ENCODE measurements at places on chromosomes 4 and X.

DNA sequence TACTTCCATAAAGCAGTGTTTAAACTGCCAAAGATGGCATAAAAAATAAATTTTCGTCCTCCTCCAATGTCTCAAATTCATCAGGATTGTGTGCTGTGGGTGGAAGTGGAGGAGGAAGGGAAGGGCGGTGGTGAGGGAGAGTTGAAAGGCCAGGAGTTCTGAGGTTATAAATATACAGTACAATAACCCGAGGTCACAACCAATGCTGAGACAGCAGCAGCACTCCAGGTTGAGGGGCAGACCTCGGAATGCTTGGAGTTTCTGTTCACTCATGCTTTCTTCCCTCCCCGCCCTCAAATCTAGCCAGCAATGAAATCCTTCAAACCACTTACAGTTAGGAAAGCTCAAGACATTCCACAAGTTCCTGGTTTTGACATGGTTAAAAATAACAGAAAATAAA lies 134.0 kb upstream of the SMAD1 start:
- no peak for DNase-seq

- no peak for DNase-seq
These were observed 1.7 kb upstream of the DCTD start for GRCh38 chr4:182918791-182919302.

GRCh38 chr4:107129076-107129475 lies 93.0 kb upstream of the DKK2 start:
- DNase-seq: no peak

DNA sequence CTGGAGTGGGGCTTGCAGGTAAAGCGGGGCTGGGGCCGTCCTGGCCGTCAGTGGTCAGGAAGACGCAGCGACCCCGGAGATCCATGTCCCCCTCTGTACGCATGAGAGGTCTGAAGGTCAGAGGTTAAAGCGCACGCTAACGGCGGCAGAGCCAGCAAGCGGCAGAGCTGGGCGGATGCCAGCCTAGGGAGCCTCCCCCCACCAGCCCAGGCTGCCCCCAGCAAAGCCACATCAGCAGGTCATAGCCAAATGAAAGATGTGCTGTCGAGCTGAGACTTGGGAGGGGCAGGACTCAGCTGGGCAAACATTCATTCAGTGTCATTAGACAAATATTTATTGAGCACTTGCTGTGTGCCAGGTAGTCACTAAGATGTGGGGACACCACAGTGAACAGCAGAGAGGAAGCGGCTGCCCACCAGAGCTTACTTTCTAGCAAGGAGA lies 593 bp upstream of the JAKMIP1 start:
- DNase-seq: no peak

- DNase-seq: no peak
These were observed 390.1 kb downstream of the PDGFC start for GRCh38 chr4:156581282-156582063.

- DNase-seq: no peak
These were observed 5.5 kb upstream of the SMIM20 start for GRCh38 chr4:25908491-25908901.

GRCh38 chr4:29558789-29559188 lies 1161.4 kb upstream of the PCDH7 start:
- DNase-seq: no peak

DNA sequence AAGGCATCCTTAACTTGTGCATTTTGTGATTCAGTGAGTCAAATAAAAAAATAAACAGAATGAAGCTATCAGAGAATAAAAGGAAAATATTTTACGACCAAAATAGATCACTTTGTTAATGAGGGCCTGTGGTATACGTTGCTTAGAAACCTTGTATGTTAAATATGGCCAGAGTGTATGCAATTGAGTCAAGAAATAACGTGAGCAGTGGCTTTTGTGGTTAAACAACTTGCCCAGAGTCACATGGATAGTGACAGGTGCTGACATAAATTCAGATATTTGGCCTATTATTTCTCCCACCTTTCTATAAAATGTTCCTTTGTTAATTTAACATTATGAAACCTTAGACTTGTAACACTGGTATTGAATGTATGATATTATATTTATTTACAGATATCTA lies 393.4 kb downstream of the PABPC4L start:
- no peak for DNase-seq

GRCh38 chr4:165359506-165359905 lies 19.3 kb upstream of the CPE start:
- no peak for DNase-seq

- DNase-seq: peak; percentile 17
These were observed 859 bp downstream of the SMARCA1 start for GRCh38 chrX:129522184-129523078.

DNA sequence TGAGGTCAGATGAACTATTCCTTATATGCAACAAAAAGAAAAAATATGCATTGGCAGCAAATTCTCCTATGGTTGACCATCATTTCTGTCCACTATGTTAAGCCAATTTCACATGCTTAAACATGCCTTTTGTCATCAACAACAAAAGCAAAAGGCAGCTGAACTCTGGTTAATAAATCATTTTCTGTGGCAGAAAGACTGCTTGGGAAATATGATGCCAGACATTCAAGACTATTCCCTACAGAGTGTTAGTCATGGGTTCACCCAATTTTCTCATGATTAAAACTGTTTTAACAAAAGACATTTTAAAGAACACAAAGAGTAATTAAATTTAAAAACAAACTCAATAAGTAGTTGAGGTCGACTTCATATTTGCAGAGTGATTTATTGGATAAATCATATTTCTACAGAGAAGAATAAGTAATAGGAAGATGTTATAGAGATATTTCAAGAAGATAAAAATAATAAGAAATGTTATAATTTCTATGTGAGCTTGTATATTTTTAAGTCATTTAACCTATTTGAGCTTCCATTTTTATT lies 890.6 kb downstream of the STPG2 start:
- no peak for DNase-seq

DNA sequence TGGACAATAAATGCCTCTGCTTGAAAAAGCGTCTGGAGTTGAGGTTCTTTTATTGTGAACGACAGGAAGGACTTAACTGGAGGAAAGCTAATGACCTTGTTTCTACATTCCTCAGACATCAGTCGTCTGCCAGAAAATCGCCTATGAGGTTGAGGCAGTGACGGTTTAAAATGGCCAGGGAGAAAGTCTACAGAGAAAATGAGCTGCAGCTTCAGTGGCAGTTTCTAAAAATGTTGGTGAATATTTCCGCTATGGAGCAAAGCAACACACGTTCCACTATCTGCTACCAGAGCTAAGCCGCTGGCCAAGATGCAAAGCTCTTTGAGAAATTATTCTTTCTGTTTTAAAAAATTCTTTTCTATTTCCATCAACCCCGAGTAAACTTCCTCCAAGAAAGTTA lies 116.9 kb upstream of the GALNT7 start:
- DNase-seq: no peak

DNA sequence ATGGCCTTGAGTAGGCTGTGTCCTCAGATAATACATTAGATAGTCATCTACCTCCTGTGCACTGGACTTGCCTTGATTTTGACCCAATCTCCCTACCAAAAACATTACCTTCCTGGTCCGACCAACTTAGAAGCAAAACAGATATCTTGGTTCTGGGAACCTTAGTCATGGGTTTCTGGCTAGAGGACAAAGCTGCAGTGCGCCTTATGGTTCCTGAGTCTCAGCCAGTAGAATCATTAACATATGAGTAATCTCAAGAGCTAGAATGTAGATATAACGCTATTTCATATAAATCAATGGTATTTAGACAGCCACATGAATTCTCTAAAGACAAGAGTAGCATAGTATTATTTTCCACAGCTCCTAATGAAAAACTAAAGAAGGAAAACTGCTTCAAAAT lies 83.1 kb downstream of the GRIA3 start:
- DNase-seq: no peak

DNA sequence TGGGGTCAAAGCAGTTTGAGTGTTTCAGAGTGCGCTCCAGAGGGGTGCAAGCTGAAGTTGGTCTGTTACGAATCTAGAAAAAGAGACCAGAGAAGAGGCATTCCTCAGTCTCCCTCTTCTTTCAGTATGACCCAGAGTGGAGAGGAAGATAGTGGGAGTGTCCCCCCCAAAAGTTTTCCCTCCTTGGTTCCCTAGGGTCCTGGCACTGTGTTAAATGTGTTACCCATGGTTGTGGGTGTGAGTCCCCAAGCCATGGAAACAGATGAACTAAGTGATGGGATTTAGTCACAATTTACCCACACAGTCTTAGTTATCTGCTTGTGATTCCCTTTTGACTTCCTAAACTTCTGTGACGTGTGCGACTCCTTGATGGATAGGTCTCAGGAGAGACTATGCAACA lies 27.0 kb upstream of the NAF1 start:
- DNase-seq: no peak

DNA sequence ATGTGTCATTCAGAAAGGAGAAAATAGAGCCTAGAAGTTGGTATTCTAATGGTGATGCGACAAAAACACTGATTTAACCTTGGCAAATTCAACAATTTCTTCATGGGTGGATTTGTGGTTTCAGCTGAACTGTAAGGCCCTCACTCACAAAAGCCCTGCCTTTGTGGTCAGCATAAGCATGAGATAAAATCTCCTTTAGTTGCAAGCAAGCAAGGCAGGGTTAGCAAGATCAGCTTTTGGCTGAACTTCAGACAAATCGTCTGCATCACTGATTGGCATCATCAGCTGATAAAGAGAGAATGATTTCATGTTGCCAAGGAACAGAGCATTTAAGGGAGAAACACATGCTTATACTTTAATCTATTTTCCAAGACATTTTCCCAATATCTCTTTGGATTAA lies 2582.2 kb downstream of the PCDH7 start:
- no peak for DNase-seq

GRCh38 chrX:105018865-105019264 lies 201.6 kb downstream of the TEX13A start:
- DNase-seq: no peak

DNA sequence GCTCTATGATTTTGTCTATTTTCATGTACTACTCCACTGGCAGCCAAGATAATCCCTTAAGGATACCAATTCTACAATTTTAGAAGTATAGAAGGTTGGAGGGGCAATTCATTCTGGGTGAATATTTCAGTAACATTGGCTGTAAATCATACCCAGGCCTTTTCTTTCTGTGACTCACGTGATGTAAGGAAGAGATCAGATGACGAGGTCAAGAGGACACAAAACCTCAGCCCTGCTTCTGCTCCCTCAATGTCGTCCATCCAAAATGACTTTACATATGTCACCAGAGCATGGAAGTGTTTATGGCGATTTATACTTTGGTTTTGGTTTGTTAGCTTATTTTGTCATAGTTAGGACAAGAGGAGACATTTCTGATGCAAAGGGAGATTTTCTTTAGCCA lies 70.7 kb upstream of the SLC4A4 start:
- DNase-seq: no peak

DNA sequence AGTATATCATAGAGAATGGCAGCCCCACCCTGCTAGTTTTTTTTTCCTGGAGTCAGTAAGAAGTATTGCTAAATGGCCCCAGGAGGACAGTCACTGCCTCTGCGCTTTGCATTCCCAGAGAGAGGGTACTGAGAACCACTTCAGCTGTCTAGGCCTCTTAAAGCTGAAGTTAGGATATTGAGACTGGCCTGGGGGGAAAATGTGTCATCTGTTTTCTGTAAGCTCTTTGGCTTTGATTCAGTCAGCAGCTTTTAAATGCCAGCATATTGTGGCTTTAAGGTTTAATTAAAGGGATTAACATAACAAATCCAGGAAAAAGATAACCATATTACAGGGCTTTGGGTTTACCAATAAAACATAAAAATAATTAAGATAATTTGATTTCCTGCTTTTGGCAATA lies 852.0 kb downstream of the PCDH18 start:
- DNase-seq: no peak

DNA sequence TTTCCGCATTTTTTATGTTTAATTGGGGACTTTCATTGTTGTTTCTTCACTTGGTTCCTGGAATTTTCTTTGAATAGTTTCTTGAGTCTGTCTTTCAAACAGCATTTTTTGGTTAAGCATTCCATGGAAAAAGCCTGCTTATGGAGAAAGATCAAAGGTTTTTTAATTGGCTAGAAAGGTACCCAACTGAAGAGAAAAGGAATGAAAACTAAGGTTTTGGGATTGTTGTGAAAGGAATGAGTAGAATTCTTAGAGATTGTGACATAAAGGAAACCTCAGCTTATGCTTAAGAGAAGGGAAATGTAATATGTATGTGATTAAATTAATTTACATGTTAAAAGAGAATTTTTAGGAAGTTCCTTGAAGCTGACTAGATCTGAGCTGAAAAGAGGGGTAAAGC lies 82.8 kb downstream of the CCKAR start:
- no peak for DNase-seq

DNA sequence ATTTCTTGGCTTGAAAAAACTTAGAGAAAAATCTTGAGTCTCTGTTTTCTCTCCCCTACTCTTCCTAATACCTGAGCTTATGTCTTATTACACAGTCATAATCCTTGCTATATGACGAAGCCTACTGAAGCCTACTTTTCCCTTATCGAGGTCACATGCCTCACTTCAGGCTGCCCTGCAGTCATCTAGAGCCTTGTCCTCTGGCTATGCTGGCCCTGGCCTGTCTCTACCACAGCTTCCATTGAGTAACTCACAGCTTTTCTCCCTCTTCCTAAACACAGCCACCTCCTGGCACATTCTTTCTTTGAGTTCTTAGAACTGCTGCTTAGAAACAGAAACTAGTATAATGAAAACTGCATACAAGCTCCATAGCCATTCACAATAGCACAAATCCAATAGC lies 1698.3 kb downstream of the STIM2 start:
- DNase-seq: no peak

DNA sequence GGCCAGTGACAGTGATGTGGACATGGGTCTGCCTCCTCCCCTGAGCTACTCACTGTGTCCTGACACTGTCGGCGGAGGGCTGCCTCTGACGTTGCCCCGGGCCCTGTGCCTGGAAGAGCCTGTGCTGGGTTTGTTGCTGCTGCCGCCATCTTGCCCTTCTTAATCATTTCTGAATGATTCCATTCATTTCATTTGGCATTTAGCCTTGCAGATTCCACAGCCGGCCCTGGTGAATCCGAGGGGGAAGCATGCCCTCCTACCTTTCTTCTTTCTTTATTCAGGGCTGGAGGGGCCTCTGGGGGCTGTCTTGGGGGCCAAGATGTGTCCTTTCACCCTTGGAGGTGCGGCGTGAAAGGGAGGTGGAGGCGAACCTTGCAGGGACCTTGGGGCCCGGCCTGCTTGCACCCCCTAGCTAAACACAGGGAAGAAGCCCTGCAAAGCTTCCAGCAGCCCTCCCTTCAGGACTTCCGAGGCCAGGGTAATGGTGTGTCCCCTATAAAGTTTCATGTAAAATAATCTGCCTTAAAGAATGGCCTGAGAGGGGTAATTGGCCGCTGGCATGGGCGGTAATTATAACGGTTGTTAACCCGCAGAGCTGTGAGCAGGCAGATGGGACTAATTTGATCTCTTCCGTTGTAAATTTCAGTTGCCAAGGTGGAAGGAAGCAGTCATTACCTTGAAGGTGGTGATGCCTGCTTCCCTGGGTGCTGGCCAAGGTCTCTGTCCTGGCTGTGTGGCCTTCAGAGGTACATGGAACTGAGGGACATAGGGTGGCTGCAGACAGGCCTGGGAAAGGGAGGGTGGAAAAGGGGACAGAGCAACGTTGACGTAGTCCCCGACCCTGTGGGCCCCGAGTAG lies 92.3 kb downstream of the PSAPL1 start:
- DNase-seq: no peak

- no peak for DNase-seq
These were observed 73.2 kb downstream of the HAUS3 start for GRCh38 chr4:2168469-2169319.

All from activated CD8-positive, alpha-beta memory T cell treated with anti-CD3 and anti-CD28 coated beads, Interleukin-2, amount 50 U/mL, for 4 hours (primary cell).